ENCODE measurements at places on chromosomes 7 and 10.

DNA sequence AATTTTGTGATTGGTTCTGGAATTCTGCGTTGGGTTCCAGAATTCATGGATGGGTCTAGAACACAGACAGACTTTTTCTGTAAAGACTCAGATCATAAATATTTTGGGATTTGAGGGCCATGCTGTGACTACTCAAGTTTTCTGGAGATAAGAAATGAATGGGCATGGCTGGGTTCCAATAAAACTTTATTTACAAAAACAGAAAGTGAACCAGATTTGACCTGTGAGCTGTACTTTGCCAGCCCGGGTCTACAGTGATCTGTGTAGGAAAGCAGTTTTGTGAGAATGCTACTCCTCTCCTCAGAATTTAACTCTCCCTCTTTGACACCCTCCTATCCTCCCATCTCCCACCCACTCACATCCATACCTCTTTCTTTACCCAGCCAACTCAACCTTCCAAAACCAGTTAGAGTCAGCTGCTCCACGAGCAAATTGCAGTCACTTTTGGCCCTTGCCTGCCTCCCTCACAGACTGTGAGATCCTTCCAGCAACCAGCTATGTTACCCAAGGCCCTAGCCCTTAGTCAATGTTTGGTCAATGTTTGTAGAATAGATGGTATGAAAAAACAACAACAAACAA, 312.8 kb upstream of the ZMIZ1 start:
- DNase-seq, result no peak

- peak; percentile 88 for DNase-seq
Measured at GRCh38 chr7:82234457-82235049, 209.0 kb downstream of the CACNA2D1 start.

- no peak for DNase-seq
Measured at GRCh38 chr10:126157189-126157588, 231.1 kb downstream of the ADAM12 start.

- DNase-seq, result no peak
Measured at GRCh38 chr7:48786951-48787350, 137.4 kb upstream of the CDC14C start.

GRCh38 chr7:152523916-152524315, 88.1 kb upstream of the KMT2C start:
- no peak for DNase-seq

DNA sequence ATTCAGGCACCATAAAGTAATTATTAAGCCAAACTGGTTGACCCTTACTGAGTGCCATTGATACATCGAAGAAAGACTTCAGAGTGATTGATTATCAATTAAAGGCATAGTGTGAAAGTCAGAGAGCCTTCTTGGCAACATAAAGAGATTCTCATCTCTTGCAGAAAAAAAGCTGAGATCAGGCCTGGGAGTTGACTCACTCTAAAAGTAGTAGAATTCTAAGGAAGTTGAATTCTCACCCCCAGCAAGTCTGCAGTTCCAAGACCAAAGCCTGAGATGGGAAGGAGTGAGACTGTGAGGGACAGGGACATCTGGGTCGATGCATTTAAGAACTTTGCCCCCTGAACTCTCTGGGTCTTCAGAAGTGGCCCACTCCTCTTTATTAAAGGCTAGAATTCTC, 21.6 kb upstream of the ERCC6 start:
- DNase-seq, result no peak

GRCh38 chr7:111368381-111369065, 193.8 kb downstream of the IMMP2L start:
- no peak for DNase-seq

DNA sequence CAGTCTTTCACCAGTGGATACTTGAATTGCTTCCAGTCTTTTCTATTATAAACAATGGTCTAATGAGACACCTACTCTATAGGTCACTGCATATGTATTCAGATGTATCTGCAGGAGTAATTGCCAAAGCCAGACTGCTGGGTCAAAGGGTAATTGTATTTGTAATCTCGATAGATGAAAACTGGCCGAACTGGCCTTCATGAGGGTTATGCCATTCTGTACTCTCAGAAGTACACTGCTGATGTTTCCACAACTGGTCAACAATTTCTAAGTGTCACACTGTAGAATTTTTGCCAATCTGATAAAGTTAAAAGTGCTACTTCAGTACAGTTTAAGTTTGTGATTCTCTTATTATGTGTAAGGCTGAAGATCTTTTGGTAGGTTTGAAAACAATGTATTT, 64.6 kb downstream of the JAZF1 start:
- no peak for DNase-seq

- peak; percentile 50 for DNase-seq
Measured at GRCh38 chr7:130875265-130875741, 141.3 kb upstream of the KLF14 start.

- DNase-seq, result peak; percentile 27
Measured at GRCh38 chr7:19030281-19030680, 87.2 kb downstream of the TWIST1 start.

DNA sequence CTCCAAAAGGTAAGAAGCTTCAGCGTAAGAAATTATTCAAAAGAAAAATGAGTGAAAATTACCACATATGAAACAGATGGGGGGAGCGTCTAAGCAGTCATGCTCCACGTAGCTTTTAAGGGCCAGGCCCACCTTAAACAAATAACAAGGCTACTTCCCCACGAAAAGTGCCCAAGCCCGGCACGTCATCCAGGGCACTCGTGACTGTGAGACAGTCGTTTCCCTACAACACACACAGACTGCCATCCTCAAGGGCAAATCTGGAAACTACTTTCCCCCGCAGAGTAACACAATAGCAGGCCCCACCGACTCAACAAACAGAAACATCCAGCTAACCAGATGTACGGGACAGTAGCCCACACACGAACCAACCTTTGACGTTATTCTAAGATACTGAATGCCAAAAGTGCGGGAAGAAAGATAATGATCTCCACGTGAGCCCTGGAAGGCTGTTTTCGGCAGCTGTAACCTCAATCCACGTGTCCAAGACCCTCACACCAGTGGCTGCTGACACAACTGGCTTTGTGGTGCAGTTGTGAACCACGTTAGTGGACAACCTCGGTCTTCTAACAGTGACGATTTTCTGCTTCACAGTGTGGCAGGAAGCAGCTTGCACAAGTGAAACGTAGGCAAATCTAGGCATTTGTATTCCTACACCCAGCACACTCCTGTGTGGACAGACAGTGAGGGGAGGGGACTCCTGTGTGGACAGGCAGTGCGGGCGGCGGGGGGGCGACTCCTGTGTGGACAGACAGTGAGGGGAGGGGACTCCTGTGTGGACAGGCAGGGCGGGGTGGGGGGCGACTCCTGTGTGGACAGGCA, 251.7 kb downstream of the ZMYND11 start:
- DNase-seq, result no peak

DNA sequence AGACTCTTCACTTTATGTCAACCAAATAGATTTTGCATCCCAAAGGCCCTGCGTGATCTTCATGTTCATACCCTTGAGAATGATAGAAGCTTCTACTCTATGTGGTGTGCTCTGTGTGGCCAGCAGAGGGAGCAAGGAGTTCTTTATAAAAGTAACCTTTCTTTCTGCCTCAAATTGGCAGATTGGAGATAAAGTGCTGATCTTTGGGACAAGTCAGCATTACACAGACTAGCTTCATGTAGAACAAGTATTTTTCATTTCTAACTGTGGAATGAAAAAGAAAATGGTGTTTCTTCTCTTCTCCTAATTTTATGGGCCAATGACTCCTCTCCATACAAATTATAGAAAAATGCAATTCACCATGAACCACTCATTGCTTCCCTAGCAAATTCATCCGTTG, 1214.1 kb downstream of the SORCS1 start:
- peak; percentile 87 for DNase-seq

GRCh38 chr7:96347471-96347870, 25.6 kb upstream of the SLC25A13 start:
- no peak for DNase-seq

Data from adipocyte (in vitro differentiated cells).